Skeletal muscle tissue (tissue), 5 donors: ENCODE measurements at places on chromosomes 7 and 10. TPM values are rescaled to one million over a fixed set of nuclear protein-coding genes. Genes with fewer than 3 reads are reported as not detected.

Gene PCBD1
- 34.4 TPM for total RNA-seq

Gene PLXNA4
- 2.1 TPM for total RNA-seq

Gene TAS2R5
- 0.52 TPM for total RNA-seq

Gene TRPV5
- not detected for total RNA-seq

Gene OGDHL
- 0.52 TPM for total RNA-seq

Gene PRPS1L1
- not detected for total RNA-seq

Gene TSPAN12
- total RNA-seq: 33.4 TPM

Gene CDC14C
- total RNA-seq: not detected

Gene CUBN
- 4.2 TPM for total RNA-seq

Gene FZD1
- 11.5 TPM for total RNA-seq

Gene SOSTDC1
- 8.4 TPM for total RNA-seq

Gene KIFBP
- 18.8 TPM for total RNA-seq

Gene SEMA4G
- total RNA-seq: 0.52 TPM

Gene PNLIPRP2
- not detected for total RNA-seq

Gene CAV2
- 35.0 TPM for total RNA-seq

Gene SGCE
- 184 TPM for total RNA-seq

Gene C10orf62
- under 0.01 TPM for total RNA-seq

Gene SPDYE5
- total RNA-seq: not detected

Gene MOGAT3
- not detected for total RNA-seq

Gene GDF10
- 1.0 TPM for total RNA-seq

Gene H2BK1
- not detected for total RNA-seq
